Activated CD8-positive, alpha-beta memory T cell treated with anti-CD3 and anti-CD28 coated beads for 48 hours (primary cell): ENCODE measurements at places on chromosomes 2 and 18.

DNA sequence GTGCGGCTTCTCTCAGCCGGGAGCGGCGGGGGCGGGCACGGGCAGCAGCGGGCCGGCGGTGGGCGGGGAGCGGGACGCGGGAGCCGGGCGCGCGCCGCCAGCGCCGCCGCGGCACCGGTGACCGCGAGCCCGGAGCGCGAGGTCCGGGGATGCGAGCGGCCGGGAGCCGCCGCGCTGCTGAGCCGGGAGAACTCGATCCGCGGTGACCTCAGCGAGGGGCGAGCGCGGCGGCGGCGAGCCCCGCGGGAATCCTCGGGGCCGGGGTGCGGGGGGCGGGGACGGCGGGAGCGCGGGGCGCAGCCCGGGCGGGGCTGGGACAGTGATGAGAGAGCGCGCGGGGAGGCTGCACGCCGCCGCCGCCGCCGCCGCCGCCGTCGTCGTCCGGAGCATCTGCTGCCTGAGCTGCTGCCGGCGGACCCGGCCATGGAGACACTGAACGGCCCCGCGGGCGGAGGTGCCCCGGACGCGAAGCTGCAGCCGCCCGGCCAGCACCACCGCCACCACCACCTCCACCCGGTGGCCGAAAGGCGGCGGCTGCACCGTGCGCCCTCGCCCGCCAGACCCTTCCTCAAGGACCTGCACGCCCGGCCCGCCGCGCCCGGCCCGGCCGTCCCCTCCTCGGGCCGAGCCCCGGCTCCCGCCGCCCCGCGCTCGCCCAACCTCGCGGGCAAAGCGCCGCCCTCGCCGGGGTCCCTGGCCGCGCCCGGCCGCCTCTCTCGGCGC lies at the start of gene MTCL1:
MTCL1 (plus strand) TSS at position 319 of the 723 bp plus-strand sequence; CDS start at position 424, 105 bp downstream.
- no peak for DNase-seq

DNA sequence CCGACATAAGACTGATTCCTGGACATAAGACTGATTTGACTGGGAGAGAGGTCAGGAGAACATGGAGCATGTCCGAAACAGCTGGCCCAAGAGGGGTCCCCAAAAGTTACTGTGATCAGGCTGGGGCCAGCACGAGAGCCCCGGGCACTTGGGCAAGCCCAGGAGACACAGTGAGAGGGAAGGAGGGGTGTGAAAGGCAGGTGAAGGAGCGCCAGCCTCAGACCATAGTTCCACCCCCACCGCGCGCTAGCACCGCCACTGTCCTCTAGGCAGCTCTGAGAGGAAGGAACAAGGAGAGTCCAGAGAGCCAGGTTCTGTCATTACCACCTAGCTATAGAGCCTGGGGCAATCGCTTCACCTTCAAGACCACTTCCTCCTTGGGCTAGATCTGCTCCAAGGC lies 78.2 kb upstream of the DAPL1 start:
- DNase-seq: no peak

DNA sequence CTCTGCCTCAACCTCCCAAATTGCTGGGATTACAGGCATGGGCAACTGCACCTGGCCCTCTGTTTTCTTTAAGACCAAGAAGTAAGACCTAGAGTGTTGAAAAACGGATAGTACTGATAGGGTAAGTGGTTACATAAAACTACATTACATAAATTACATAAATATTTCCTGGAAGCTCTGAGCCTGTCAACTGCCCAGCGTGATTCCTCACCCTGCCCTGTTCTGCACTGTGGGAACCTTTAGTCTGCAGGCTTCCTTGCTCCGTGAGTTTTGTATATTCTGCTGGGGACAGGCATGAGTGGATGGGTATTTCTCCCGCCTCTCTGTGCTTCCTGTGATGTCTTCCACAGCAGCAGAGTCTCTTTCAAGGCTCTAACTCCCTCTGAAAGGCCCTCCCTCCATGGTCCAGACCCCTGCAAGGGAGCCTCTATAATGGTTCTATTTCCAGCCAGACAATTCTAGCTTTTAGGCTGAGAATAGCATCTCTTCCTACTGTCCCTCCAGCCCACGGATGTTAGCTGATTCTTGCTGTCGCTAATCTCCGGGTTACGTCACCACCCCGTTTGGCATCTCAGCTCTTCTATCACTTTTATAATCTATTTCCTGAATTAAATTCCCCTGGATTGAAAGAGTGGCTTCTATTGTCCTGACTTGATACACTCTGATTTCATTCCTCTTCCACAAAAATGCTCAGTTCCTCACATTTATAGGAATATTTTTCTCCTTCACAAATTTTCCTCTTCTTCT lies 49.5 kb upstream of the PLEKHM3 start:
- no peak for DNase-seq

GRCh38 chr18:58691256-58691655 lies 20.0 kb downstream of the MALT1 start:
- no peak for DNase-seq

DNA sequence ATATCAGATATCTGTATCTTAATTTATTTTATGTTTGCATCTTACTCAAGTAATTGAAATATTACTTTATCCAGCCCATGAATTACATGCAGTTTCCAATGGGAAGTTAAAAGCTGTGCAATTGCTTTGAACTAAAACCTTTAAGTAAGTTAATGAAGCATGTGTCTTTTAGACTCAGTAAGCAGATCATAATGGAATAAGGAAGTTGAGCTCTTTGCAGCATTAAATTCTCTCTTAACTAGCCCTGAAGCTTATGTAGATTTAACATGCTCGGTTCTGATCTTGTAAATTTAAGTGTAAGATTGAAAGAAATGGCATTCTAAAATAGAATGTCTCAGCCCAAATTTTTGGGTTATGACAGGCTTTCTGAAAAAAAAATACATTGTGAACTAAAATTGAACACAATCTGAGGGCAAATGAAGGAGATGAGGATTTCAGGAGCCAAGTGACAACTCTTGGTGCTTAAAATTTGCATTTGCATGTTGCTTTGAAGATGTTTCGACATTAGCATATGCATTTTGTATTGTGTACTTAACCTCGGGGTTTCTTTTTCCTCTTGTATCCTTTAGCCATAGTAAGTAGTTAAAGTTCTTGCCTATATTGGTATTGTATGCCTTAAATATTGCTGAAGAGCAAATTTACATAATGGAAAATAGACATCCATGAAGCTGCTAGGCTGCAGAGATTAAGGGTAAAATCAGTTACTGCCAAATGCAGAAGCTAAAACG lies 297.8 kb upstream of the KCNJ3 start:
- no peak for DNase-seq

DNA sequence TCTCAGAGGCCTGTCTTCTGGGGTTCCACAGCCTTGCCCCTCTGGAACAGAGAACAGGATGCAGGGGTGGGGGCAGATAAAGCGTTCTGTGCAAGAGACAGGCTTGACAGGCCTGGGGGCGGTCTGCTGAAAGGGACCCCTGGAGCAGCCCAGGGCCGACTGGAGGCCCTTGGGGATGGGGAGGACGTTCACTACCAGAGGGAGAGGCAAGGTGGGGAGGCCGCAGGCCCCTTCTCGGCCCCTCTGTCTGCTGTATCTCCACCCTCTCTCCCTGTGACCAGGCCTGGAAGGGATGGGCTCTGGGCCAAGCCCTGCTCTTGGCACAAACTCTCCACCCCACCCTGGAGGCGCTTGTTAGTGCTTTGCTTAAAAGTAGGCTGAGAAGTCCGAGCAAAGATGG lies 27.3 kb upstream of the INHBB start:
- no peak for DNase-seq

GRCh38 chr2:75807992-75808391 lies 97.3 kb upstream of the GCFC2 start:
- DNase-seq: no peak

DNA sequence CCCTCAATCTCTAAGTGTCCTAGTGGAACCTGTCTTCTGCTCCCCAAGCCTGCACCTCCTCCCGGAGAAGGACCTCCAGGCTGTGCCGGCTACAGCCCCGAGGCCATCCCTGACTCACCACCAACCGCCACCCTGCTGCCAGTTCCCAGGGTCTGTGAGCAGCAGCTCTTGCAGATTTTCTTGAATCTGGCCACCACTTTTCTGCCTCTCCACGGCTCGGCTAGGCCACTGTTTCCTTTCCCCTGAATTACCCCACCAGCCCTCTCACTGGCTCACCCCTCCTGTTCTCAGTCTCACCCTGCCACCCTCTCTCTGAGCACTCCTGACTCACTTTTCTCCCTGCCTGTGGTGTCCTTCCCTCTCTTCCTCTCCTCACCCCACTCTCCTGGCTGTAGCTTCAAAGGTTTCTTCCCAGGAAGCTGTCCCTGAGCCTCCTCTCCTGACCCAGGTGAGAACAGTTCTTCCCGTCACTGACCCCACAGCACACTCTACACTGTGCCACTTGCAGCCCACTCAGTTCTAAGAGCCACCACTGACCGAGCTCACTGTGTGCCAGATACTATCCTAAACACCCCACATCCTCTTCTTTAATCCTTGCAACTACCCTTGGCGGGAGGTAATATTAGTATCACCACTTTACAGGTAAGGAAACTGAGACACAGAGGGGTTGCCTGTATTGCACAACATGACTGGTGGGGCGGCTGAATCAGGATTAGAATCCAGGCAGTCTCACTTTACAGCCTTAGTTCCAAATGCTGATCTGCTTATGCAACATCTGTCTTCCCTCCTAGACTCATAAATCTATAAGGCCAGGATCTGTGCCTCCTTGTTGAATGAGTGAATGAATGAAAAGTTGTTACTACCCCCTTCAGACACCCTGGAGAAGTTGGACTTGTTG lies 111.6 kb downstream of the SMAD7 start:
- no peak for DNase-seq

GRCh38 chr18:10726198-10727068 lies 200.6 kb downstream of the NAPG start:
- DNase-seq: no peak

GRCh38 chr2:177044671-177045070 lies 167.9 kb upstream of the HNRNPA3 start:
- no peak for DNase-seq

- no peak for DNase-seq
These were observed 427 bp downstream of the RBKS start for GRCh38 chr2:27889774-27890145.

DNA sequence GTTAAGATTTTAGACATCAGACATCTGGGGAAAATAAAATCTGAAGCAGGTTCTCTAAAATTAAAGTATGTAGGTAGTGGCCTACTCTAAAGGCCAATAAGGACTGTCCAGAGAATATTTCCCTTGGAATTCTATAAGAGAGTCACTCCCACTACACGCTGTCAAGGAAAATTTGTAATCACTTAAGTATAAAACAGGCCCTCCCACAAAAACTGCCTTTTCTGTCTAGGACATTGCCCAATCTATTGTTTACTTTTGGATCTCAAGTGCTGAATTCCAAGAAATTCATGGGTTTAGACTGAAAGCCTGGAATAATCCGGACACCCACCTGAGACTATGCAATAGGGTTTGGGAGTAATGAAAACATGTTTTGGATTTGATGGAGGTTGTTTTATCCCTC lies 1.7 kb upstream of the SRBD1 start:
- DNase-seq: no peak

DNA sequence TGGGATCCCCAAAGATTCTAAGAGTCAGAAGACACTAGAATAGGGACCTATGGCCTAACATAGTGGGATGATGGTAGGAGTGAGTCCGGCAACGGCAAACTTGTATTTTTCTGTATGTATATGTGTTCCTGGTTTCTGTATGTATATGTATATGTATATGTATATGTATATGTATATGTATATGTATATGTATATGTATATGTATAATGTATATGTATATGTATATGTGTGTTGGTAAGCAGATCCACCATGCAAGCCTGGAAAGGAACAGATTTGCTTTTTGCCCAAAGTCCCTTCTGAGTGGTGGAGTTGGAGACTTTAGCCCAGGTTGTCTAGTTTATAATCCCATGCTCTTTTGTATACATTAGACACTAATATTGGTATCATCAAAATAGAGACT lies 46.6 kb downstream of the MFSD6 start:
- DNase-seq: no peak

DNA sequence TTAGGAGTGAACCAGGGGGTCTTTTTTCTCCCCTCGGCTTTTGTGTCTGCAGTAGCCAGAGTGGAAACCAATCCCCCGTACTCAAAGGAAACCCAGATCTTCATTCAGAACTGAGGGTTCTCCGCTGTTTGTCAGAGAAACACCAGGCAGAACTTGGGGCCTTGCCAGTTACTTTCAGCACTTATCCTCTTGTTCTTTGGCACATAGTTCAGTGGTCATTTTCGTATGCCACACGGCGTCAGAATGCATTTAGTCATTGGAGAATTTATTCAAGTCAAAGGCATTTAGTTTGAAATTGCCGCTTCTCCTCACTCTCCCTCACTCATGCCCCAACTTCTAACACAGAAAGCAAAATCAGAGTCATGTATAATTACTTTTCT lies 102.9 kb downstream of the CABLES1 start:
- no peak for DNase-seq

DNA sequence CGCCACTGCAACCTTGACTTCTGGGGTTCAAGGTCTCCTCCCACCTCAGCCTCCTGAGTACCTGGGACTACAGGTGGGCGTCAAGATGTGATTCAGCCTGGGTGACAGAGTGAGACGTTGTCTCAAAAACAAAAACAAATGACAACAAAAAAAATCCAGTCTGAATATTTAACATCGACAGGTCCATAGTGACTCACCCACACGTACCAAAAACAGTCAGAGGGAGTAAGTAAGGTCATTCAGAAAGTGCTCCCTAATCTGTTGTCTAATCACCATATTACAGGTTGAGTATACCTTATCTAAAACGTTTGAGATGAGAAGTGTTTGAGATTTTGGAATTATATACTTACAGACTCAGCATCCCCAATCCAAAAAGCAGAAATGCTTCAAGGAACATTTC lies 24.4 kb downstream of the SAP130 start:
- DNase-seq: no peak

- DNase-seq: no peak
These were observed 42.5 kb downstream of the LRRC30 start for GRCh38 chr18:7273301-7273921.

DNA sequence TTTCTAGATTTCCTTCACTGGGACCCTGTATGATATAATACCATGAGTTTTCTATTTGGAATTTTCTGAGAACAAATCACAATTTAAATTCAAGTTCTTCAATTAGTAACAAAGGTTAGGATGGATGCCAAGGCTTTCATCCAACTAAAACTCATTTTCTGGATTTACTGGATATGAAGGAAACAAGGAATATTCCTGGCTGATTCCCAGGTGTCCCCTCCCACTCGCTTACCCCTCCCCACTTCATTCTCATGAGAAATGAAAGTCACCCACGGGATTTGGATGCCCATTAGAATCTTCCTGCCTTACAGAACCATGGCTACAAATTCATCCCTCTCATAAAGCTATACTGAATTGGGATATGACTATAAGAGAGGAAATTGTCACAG lies 40.0 kb downstream of the RNU4ATAC start:
- no peak for DNase-seq

DNA sequence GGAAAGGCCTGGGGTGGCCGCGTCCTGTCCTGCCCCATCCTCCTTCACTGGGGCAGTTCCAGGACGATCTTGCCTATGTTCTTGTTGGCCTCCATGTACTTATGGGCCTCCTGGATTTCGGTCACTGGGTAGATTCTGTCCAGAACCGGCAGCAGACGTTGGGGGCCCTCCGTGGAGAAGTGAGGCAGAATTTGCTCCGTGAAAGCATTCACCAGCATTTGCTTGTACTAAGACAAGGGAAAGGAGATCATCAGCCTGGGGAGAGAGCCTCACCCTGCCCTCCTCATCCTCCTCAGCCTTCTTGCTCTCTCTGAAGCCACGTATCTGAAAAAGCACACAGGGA lies 1.4 kb upstream of the SF3B6 start:
- no peak for DNase-seq

- no peak for DNase-seq
These were observed 185.7 kb downstream of the MTCL1 start for GRCh38 chr18:8890957-8891464.
